Non-pigmented ciliary epithelial cell (primary cell): ENCODE measurements at places on chromosomes 1 and 21.

- DNase-seq, result no peak
Observed at GRCh38 chr1:162645666-162646065, 13.4 kb downstream of the DDR2 start.

DNA sequence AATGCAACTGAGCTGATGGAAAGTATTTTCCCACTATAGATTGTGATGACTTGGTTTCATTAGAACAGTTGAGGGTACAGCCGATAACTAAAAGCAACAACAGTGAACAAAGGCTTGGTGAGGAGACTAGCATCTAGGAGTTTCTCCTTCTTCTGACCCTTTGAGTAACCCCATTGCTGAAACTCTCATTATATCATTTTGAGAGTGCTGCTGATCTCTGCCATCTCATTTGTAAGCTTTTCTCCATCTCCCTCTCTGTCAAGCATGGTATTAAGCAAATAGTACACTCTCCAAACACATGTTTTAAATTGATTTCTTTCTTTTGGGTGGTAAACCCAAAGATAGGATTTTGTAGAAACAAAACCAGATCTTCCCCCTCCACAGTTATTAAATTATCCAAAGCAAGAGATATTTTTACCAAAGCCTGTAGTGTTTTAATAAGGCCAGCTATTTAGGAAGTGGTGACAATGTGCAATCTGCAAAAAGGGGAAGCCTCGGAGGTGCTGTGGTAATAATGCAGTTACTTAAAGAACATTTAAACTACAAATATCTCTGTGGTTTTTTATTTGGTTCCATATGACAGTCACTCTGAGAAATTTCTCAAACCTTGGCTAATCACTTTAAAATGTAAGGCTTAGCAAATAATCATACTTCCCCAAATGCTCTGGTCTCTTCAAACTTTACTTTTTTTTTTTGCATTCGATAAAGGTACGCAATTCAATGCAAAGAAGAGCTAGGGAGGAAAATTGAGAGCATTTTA is 287.5 kb downstream of the HLX start:
- DNase-seq, result no peak

- no peak for DNase-seq
Observed at GRCh38 chr1:22641906-22642636, 1.4 kb upstream of the C1QC start.

- DNase-seq, result no peak
Observed at GRCh38 chr1:154104433-154105082, 50.3 kb downstream of the NUP210L start.

- DNase-seq, result no peak
Observed at GRCh38 chr1:33322870-33323585, 2.1 kb upstream of the A3GALT2 start.

GRCh38 chr1:91026320-91026719 is 4.5 kb upstream of the ZNF644 start:
- no peak for DNase-seq

- no peak for DNase-seq
Observed at GRCh38 chr21:36487641-36488307, 7.9 kb upstream of the CLDN14 start.
